ENCODE measurements at places on chromosomes 2 and 18. TPM values are rescaled to one million over a fixed set of nuclear protein-coding genes. Genes with fewer than 3 reads are reported as not detected.

GRCh38 chr18:32056613-32057358, 34.9 kb upstream of the RNF138 start:
- no peak overlapping the region for H3K27ac ChIP-seq
- no peaks in the 10 kb centered on the region for H3K36me3 ChIP-seq
- no peaks in the 10 kb centered on the region for H3K27me3 ChIP-seq
- H3K4me1 ChIP-seq, result no peaks in the 10 kb centered on the region
- DNase-seq, result no peak

- no peaks in the 10 kb centered on the region for H3K4me1 ChIP-seq
- H3K36me3 ChIP-seq, result no peaks in the 10 kb centered on the region
- no peak for DNase-seq
- H3K27me3 ChIP-seq, result no peaks in the 10 kb centered on the region
- H3K27ac ChIP-seq, result no peak overlapping the region
- no peak overlapping the region for H3K4me3 ChIP-seq
Observed at GRCh38 chr2:19607931-19608771, 249.7 kb upstream of the OSR1 start.

- no peaks in the 10 kb centered on the region for H3K36me3 ChIP-seq
- no peaks in the 10 kb centered on the region for H3K4me1 ChIP-seq
- H3K27ac ChIP-seq, result no peak overlapping the region
- H3K4me3 ChIP-seq, result no peak overlapping the region
Observed at GRCh38 chr2:191638802-191639172, 39.1 kb upstream of the NABP1 start.

POTEC gene
- not detected for total RNA-seq

CELF4 gene
- total RNA-seq, result 3.9 TPM

DNA sequence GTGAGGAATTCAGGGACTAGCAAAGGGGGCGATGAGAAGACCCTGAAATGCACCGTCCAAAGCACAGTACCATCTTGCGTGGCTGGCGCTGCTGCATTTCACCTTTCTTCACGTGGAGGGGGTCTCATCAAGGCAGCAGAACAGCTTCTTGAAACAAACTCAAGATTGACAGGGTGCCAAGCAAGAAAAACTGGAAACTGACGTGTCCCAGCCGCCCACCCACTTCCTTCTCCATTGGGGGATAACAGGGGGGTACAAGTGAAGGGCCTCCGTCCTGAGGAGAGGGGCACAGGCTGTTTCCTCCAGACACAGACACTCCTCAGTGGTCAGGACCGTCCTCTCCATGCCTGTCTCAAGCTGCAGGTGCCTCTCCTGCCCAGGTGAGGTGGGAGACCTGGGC, 32.5 kb downstream of the HDAC4 start:
- H3K4me3 ChIP-seq, result no peak overlapping the region
- H3K27ac ChIP-seq, result no peak overlapping the region
- no peak for DNase-seq
- no peaks in the 10 kb centered on the region for H3K4me1 ChIP-seq
- H3K27me3 ChIP-seq, result no peaks in the 10 kb centered on the region
- peaks cover 3% of the 10 kb centered on the region for H3K36me3 ChIP-seq
